ENCODE measurements at places on chromosomes 5 and 9.

- no peak for DNase-seq
Observed at GRCh38 chr9:71655778-71656177, 112.5 kb downstream of the CEMIP2 start.

GRCh38 chr9:1254071-1254470 is 203.9 kb downstream of the DMRT2 start:
- DNase-seq = no peak

DNA sequence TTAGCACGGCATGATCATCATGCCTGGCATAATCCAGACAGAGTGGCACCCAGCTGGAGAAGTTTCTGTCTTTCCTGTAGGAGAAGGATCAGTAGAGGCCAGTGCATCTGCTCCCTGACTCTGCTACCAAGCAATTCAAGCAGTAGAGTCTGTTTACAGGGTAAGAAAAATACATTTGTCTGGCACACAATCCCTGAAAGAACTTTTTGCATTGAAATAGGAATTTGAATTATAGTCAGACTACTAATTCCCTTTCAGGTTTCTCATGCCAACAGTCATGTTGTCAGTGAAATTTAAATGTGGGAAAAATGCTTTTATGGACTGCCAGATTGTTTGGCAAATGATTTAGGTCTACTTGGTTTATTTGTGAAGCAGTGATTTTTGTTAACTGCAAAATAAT is 125.6 kb downstream of the RAB3C start:
- no peak for DNase-seq

DNA sequence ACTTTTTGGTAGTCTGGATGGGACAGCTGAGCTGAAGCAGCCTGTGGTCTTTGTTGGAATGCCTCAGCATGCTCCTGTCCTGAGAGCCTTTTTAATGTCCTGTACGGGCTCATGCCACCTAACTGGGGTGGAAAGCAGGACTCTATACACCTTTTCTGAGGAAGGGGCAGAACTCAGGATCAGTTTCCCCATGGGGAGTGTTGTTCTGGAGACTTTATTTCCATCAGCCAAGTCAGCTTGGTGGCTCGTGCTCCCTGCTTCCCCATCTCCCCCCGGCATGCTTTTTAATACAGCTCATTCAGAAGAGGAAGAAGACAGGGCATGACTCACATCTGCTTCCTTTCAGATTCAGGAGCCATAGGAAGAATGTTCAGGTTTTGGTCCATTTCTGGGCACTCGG is 5.1 kb upstream of the SEPTIN8 start:
- DNase-seq = no peak

DNA sequence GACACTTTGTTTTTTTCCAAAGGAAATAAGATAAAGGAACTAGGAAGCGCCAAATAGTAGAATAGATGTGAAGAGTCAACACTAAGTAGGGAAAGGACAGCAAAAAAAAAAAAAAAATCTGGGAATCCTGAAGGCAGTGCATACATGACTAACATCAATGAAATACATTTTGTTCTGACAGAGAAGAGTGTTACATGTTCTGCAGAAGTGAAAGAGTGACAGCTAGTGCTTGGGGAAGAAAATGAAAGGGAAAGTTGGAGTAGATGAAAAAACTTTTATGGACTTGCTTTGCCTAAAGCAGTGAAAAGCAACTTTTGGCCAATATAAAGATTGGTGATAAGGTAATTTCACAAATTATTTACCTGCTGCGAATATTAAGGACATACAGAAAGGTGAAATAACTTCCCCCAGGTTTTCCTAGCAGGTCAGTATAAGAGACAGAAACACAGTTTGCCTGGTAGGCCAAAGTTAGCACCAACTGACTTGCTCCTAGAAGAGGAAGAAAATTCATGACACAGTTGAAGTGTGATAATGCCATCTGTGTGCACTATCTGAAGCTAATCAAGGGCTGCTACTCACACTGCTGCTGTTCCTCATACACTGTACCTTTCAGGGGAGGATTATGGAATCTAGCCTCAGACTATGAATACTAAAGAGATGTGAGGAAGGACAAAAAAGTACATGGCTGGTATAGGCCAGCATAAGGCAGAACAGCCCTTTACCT is 38.6 kb downstream of the RANBP6 start:
- DNase-seq = no peak

- DNase-seq = no peak
Observed at GRCh38 chr5:53359916-53360517, 120.4 kb upstream of the FST start.

DNA sequence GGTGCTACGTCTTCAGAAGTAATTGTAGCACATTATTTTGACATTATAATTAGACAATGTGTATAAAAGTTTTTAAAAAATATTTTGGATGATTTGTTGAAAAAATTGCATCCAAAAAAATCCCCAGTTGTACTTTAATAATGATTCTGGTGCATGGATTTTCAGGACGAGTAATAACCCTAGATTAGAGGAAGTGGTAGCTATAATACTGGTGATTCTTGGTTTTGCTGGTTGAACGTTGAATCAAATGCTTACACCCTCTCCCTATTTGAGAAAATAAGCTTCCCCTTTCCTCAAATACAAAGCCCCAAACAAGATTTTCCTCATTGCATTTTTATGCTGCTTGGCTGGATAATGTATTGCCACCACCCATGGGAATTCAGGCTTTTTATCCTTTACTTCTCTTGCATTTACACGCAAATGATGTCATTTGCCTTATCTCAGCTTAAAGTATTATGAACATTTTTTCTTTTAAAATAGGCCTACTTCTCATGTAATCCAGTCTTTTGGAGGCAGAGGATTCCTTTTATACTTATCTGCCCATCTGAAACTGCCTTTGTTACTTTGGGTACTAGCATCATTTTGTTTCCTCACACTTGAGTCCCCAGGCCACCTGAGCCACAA is 86.3 kb downstream of the UBE2R2 start:
- DNase-seq = no peak

All from activated naive CD8-positive, alpha-beta T cell treated with anti-CD3 and anti-CD28 coated beads, Interleukin-2, amount 10 ng/mL, durations not matched to agents 7 days and 5 days (primary cell).